ENCODE measurements at places on chromosomes 3 and 15.

DNA sequence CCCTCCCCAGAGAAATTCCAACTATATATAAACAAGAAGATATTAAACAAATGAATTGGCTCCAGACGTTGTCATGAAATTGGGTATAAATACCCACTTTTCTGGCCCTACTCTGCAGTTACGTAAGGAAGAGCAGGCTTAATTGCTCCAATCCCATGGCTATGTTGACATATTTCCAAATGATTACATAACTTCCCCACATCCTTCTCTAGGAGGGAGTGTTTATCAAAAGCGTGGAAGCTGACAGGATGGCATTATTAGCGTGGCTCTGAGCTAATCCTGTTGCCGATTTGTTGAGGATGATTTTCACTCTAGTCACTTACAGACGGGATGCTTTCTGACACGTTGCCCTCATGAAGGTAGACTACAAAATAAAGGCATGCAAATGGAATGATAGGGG lies 347.5 kb upstream of the TMCO5A start:
- DNase-seq: no peak

GRCh38 chr3:126711121-126711760 lies 7.2 kb downstream of the CHCHD6 start:
- DNase-seq: no peak

DNA sequence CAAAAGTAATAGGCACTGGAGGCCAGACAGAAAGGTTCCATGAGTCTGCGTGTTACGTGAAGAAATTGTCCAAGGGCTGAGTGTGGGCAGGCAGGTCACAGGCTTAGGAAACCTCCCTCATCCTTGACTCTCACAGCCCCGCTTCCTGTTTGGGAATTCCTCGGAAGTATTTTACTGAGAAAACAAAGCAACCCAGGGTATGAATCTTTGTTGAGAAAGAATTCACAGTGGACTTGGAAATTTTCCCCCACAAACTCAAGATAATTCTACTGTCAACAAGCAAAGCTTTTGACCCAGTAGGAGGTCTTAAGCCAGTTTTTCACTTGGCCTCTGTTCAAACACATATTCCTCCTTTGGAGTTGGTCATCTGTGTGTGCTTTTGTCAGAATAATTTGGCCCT lies 377.1 kb upstream of the TPM1 start:
- DNase-seq: no peak

DNA sequence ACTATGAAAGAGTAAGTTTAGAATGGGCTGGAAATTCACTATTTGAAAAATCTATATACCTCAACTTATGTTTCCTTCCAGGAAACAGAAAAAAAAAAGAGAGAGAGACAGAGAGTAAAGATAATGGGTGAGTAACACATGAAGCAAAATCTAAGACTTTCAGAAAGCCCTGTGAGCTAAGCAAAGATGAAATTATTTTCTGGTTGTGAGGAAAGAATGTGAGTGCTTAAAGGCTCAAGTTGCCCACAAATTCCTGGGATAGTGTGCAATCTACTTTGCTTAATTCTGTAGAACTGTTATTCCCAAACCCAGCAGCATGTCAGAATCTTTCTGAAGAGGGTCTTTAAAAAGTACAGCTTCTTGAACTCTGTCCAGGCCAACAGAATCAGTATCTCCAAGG lies 337.7 kb upstream of the AGTR1 start:
- no peak for DNase-seq

GRCh38 chr15:40808861-40809450 lies 1.7 kb upstream of the DNAJC17 start:
- DNase-seq: no peak

DNA sequence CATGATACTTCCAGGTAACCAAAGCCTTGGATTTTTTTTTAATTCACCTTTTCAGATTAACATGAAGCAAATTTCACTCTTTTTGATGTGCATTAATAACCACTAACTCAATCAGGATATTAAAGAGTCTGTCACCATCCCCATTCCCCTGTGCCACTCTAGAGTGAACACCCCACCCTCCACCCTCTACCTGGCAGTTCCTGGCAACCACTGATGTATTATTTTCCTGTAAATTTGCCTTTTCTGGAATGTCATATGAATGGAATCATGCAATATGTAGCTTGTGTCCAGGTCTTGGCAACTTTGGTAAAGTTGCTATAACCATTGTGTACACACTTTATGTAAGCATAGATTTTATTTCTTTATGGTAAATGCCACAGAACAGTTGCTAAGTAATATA lies 627.6 kb downstream of the MCTP2 start:
- no peak for DNase-seq

GRCh38 chr15:54109014-54109413 lies 130.8 kb downstream of the UNC13C start:
- DNase-seq: no peak

GRCh38 chr15:59140422-59141226 lies 35.7 kb downstream of the CCNB2 start:
- DNase-seq: no peak

DNA sequence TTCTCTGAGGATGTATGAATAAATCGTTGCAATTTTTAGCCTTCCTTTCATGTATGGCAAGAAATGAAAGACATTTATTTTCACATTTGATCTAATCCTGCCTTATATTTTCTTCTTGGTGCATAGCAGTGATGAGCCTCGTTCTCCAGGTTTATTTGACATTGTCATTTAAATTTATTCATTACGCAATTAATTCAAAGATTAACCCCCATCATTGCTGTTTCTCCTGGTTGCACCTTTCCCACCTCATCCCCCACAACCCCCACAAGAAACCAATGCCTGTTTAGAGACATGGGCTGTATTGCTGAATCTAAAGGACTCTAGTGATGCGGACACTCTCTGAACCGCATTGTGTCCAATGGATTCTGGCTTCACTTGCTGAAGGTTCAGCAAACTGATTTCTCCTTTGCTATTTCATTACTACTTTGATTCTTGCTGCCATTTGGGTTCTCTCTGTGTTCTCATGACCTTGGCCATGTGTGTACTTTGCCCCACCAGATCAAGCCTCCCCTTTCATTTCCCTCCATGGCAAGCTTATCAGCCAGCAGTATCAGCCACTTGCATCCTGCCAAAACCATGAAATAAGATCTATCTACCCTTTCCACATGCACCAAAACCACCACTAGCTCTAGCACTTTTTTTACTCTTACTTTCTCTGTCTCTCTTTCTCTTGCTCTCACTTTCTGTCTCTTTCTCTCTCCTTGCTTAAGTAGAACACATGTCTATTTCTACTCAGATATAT lies 382.7 kb downstream of the GBE1 start:
- no peak for DNase-seq

- DNase-seq: peak; percentile 87
These were observed 10.0 kb downstream of the PLXND1 start for GRCh38 chr3:129596194-129597086.

GRCh38 chr3:122978569-122978968 lies 49.0 kb downstream of the SEMA5B start:
- no peak for DNase-seq

- DNase-seq: peak; percentile 62
These were observed 19.9 kb upstream of the C3orf62 start for GRCh38 chr3:49296781-49297411.

DNA sequence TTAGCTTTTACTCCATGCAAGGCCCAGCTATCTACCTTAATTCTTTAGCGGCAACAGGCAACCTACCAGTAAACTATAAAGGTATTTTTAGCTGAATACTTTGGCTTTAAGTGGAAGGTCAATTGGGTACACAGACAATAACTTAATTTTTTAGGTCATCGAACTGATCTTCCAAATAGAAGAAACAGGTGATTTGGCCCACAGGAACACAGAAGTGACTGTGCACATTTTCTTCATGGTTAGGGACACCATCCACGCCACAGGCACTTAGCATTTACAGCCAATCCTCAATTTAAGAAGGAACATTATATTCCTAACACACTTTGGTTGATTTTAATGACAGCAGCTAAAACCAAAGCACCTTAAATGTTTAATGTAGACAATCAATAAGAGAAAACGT lies 1.9 kb downstream of the ARPP19 start:
- no peak for DNase-seq

DNA sequence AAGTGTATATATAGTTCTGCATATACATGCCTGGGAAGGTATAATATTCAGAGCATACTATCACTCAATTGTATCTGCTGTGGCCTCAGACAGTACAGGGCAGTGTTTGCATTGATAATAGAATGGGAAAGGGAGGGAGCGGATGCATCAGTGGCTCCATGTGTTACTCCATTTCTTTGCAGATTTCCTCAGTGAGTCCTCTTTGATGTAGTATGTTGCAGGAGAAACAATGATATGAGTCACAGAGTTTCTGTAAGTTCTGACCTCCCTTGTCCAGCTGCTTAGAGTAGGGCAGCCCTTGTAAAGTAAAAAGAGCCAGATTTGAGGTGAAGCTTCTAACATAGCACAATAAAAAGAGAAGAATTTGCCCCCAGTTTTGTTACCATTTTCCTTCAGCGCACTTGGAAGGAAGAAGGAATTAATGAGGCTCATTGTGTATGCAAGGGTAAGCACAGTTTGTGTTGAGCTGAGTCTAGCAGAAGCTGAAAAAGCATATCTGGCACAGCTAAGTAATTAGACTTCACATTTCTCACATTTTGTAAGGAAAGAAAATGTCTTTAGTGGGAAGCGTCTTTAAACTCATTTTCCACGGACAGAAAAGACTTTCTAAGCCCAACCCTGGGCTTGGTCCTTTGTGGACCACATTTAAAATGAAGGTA lies 555.8 kb upstream of the IL12A start:
- no peak for DNase-seq

- no peak for DNase-seq
These were observed 20.6 kb downstream of the RNF111 start for GRCh38 chr15:59008086-59008485.

DNA sequence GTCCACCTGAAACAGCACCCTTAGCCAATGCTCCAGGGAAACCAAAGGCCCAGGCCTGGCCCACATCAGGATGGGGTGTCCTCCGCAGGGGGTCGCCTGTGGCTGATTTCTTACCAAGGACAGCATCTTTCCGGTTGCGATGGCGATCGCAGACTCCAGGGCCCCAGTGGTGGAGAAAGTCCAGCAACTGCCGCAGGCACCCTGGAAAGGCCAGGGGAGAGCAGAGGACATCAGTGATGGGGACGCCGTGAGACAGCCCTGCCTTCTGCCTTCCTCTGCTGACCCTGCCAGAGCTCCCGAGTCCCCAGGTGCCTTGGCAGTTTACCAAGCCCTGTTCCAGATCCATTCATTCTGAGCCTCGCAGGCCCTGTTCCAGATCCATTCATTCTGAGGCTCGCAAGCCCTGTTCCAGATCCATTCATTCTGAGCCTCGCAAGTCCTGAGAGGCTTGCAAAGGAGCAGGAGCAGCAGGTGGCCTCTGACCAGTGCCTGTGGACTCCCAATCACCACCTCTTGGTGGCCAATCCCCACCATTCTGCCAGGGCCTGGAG lies 12.5 kb downstream of the CTSH start:
- DNase-seq: no peak

DNA sequence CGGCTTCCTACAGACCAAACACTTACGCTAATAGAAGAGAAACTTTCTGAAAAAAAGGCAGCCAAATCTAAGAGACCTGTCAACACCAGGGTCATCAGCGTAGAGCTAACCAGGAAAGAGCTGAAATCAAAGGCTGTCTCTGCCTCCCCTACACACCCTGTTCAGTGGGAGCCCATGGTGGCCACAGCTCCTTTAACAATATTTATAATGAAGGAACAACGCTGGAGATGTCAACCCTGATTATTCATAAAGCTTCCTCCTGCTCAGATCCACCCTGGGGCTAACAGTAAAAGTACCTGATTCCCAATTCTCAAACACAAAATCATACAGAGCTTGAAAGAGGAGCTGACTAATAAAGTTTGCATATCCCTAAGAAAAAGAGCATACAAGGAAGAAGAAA lies 133.7 kb downstream of the ANXA2 start:
- DNase-seq: no peak

DNA sequence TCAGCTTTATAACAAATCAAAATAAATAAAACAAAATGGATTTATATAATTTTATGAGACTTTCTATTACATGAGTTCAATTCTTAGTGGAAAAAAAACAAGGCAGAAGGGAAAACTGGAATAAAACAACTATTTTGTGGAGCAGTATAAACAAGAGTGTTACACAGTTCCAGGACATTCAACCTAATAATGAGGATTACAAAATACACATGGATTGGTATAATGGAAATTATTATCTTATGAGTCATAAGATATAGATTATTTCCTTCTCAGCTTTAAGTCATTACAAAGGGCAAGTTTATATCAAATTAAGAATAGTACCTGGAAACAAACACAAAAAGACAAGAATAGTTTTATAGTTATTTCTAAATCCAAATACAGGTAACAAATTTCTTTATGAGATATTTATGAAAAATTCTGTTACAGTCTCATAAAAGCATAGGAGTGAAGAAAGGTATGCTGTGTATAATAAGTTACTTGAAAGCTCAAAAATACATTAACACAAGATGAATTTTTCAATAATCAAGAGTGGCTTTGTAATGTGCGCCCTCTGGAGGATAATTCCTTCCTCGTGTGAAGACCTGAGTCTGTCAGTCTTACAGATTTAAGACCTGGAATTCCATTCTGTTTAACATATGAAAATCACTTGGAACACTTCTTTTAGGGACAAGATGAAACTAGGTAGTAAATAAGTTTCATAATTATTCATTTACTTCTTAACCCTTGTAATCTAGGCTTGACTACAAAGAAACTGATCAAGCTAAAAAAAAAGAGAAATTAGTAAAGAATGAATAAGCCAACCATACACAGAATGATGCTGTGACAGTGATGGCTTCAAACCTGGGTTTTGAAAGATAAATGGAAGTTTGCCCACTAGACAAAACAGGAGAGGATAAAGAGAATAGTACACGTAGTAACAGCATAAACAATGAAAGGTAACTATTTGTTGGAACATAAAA lies 9.5 kb downstream of the COPS2 start:
- DNase-seq: peak; percentile 71

- no peak for DNase-seq
These were observed 4.0 kb downstream of the PLA2G4D start for GRCh38 chr15:42090370-42090769.

- no peak for DNase-seq
These were observed 26.9 kb downstream of the CYP19A1 start for GRCh38 chr15:51311510-51311909.

GRCh38 chr15:99158626-99159412 lies 53.9 kb downstream of the SYNM start:
- DNase-seq: no peak

DNA sequence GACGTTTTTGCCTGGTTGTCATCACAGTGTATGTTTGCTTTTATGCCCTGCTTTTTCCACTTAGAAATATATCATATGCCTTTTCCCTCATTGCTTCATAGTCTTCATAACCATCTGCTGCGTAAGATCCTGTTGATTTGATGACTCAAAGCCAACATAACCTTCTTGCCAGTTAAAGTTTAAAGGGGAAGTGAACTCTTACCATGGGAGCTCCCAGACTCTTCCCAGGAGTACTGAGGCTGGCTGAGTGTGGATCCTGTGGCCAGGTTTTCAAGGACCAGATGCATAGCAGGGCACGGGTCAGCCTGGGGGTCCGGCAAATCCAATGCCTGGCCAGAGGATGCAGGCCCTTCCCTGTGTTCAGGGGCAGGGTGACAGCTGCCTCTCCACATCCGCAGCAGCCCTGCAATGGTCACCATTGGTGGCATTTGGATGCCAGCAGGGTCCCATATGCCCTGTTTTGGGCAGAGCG lies 42.0 kb upstream of the SACM1L start:
- DNase-seq: no peak
